ENCODE measurements at places on chromosomes 3 and 15. TPM values are rescaled to one million over a fixed set of nuclear protein-coding genes. Genes with fewer than 3 reads are reported as not detected.

Gene TM4SF1
- 277 TPM for total RNA-seq

Gene IL5RA
- not detected for total RNA-seq

Gene HTR3E
- total RNA-seq = not detected

Gene PLA2G4F
- not detected for total RNA-seq

Gene CLEC3B
- total RNA-seq = 56.5 TPM

Gene FBXL22
- total RNA-seq = not detected

Gene PATL2
- 0.10 TPM for total RNA-seq

Gene SAMD7
- not detected for total RNA-seq

Gene ROBO1
- 42.6 TPM for total RNA-seq

Gene CPNE9
- not detected for total RNA-seq

Gene SLC22A13
- total RNA-seq = not detected

Gene FETUB
- total RNA-seq = not detected

Gene GP5
- 0.10 TPM for total RNA-seq

Data from cardiac ventricle fibroblast (primary cell).